ENCODE measurements at places on chromosomes 6 and 20.
A peak's percentile ranks its signal among the peaks of the same experiment; 100 is the strongest.

- peak overlapping the region; percentile 70 for H3K27ac ChIP-seq
- peaks cover 49% of the 10 kb centered on the region for H3K36me3 ChIP-seq
- peak overlapping the region; percentile 68 for H3K4me3 ChIP-seq
- DNase-seq = peak; percentile 75
- H3K27me3 ChIP-seq = no peaks in the 10 kb centered on the region
Observed at GRCh38 chr6:127484212-127484863, 25.1 kb upstream of the KIAA0408 start.

DNA sequence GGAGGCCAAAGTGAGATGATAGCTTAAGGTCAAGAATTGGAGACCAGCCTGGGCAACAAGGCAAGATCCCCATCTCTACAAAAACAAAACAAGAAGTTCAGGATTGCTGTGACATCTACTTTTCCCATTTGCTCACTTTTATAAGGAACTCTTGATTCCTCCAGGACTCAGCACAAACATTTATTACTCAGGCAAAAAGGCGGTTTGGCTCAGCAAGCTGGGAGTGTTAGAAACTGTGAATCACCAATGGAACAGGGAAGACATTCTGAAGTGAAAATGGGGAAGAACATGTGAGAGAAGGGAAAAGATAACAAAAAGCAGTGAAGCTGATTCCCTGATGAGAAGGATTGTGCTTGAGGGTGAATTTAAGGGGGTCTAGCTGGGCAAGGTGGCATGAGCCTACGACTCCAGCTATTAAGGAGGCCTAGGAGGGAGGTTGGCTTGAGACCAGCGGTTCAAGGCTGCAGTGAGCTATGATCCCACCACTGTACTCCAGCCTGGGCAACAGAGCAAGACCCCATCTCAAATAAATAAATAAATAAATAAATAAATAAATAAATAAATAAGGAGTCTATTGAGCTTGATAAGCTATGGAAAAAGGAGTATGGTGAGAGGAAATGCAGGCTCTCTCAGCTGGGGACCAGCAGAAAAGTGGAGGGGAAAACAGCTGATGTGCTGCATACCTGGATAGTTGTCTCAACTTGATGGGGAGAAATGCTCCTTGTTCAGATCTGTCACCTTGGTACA, 65.4 kb upstream of the HDDC2 start:
- peaks cover 42% of the 10 kb centered on the region for H3K27me3 ChIP-seq
- H3K27ac ChIP-seq = no peak overlapping the region
- no peaks in the 10 kb centered on the region for H3K36me3 ChIP-seq
- DNase-seq = no peak

GRCh38 chr6:110873981-110874879, at the start of gene AMD1:
Gene AMD1, plus strand, starts transcription at chr6:110874785. Its CDS starts 321 bp downstream, at chr6:110875106.
- H3K4me3 ChIP-seq = peak within 1 kb of the TSS; percentile 98
- peak within 1 kb of the TSS; percentile 99 for H3K27ac ChIP-seq
- peaks cover 24% of the 10 kb centered on the region for H3K36me3 ChIP-seq
- H3K4me1 ChIP-seq = peaks cover 27% of the 10 kb centered on the region
- no peaks in the 10 kb centered on the region for H3K27me3 ChIP-seq

- no peaks in the 10 kb centered on the region for H3K4me1 ChIP-seq
- DNase-seq = no peak
- no peak overlapping the region for H3K4me3 ChIP-seq
- no peak overlapping the region for H3K27ac ChIP-seq
Observed at GRCh38 chr6:21856456-21856825, 262.9 kb downstream of the SOX4 start.

DNA sequence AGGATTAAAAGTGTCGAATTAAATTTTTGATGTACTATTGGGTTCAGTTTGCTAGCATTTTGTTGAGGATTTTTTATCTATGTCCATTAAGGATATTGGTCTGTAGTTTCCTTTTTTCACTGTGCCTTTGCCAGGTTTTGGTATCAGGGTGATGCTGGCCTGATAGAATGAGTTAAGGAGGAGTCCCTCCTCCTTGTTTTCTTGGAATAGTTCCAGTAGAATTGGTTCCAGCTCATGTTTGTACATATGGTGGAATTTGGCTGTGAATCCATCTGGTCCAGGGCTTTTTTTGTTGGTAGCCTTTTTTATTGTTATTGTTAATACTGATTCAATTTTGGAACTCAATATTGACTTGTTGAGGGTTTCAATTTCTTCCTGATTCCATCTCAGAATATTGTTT, 141.8 kb downstream of the SIM1 start:
- no peak for DNase-seq
- H3K27me3 ChIP-seq = no peaks in the 10 kb centered on the region
- no peaks in the 10 kb centered on the region for H3K36me3 ChIP-seq
- H3K4me1 ChIP-seq = no peaks in the 10 kb centered on the region
- no peak overlapping the region for H3K27ac ChIP-seq

DNA sequence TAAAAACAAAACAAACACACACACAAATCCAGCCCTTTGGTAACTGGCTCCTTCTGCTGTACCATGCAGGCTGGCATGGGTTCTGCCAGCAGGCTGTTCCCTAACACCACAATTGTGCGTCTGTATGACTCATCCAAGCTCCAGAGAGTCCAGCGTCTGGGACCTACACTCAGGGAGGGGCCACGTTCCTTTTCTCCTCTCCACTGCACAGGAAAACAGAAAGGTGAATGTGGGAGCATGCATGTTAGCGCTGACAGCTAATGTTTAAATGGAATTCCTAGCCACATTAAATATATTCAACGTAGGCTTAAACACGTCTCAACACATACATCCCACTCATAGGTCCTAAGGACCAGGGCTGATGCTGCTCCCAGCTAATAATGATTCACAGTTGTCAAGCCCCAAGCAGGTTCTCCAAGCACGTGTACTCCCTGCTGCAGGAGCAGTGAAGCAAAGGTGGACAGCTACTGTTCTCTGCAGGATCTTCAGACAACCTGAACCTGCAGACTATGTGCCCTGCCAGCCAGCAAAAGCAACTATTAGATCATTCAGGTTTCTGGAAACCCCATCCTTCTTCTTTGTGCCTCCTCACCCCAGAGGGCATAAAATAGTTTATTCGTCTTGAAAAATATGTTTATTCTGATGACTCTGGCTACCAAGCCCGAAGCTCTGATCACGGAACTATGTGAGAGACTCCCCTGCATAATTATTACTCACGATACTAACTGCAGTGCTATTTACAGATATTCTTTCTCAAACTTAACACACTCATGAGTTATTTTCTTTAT, 20.9 kb downstream of the MAP1LC3A start:
- DNase-seq = no peak
- H3K4me1 ChIP-seq = peaks cover 35% of the 10 kb centered on the region
- H3K27ac ChIP-seq = peak overlapping the region; percentile 89
- H3K36me3 ChIP-seq = peaks cover 20% of the 10 kb centered on the region
- H3K4me3 ChIP-seq = no peak overlapping the region

- H3K27ac ChIP-seq = peak overlapping the region; percentile 44
- DNase-seq = no peak
- H3K4me1 ChIP-seq = peaks cover 42% of the 10 kb centered on the region
- H3K27me3 ChIP-seq = no peaks in the 10 kb centered on the region
- H3K4me3 ChIP-seq = no peak overlapping the region
- H3K36me3 ChIP-seq = peaks cover 18% of the 10 kb centered on the region
Observed at GRCh38 chr20:56433221-56433879, 21.3 kb downstream of the CASS4 start.

DNA sequence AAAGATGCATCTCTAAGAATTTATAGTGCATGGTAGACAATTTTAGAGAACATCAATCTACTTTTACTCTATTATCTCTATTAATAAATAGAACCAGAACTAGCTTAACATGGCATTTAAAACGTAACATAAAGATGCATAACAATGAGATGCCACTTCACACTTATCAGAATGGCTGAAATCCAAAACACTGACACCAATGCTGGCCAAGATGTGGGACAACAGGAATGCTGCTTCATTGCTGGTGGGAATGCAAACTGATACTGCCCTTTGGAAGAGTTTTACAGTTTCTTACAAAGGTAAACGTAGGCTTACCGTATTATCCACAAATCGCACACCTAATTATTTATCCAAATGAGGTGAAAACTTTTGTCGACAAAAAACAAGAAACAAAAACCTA, 95.2 kb downstream of the SESN1 start:
- peaks cover 2% of the 10 kb centered on the region for H3K4me1 ChIP-seq
- DNase-seq = no peak
- H3K27ac ChIP-seq = no peak overlapping the region
- peaks cover 16% of the 10 kb centered on the region for H3K36me3 ChIP-seq
